ENCODE measurements at places on chromosomes 3 and 15.

GRCh38 chr15:22936577-22937472, 43.3 kb downstream of the CYFIP1 start:
- DNase-seq = no peak

- DNase-seq = no peak
Observed at GRCh38 chr3:72505539-72506405, 342.5 kb downstream of the SHQ1 start.

GRCh38 chr15:70098461-70099166, 897 bp upstream of the TLE3 start:
- DNase-seq = peak; percentile 32

DNA sequence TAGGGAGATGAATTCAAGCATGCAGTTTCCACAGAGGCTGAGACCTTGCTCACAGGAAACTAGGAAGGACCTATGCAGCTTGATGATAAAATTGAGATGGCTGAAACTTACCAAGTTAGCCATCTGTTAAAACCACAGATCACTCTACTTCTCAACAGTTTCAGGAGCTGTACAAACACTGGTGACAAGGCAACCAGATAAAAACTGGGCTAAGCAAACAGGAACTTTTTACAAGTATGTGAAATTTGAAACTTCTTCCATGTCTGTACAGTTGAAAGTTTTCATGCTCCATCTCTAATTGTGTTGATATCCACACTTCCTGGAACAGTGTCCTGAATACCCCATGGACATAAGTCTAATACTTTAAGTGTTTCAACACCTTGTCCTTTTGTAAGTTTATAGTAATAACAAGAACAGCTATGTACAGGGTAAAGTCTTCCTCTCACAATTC, 78.2 kb downstream of the FAIM start:
- DNase-seq = no peak

DNA sequence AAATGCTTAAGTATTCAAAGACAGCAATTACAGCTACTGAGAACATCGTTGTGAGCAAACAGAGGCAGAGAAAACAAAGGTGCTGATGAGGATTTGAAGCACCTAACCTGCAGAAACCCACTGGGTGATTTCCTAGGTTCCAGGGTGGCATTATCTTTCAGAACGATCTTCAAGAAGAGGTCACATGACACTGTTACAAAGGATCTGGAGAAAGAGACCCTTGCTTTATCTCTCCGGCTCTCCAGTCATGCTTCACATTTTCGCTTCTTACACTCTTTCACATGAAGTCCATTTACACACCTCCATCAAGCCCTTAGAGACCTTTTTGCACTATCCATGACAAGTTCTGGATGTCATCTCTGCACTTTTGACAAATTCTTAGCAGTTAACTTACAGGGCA, 70.8 kb downstream of the GOLGA8B start:
- no peak for DNase-seq

- no peak for DNase-seq
Observed at GRCh38 chr15:94674296-94674695, 442.9 kb downstream of the MCTP2 start.

GRCh38 chr3:105847452-105847851, 21.4 kb downstream of the CBLB start:
- DNase-seq = no peak

DNA sequence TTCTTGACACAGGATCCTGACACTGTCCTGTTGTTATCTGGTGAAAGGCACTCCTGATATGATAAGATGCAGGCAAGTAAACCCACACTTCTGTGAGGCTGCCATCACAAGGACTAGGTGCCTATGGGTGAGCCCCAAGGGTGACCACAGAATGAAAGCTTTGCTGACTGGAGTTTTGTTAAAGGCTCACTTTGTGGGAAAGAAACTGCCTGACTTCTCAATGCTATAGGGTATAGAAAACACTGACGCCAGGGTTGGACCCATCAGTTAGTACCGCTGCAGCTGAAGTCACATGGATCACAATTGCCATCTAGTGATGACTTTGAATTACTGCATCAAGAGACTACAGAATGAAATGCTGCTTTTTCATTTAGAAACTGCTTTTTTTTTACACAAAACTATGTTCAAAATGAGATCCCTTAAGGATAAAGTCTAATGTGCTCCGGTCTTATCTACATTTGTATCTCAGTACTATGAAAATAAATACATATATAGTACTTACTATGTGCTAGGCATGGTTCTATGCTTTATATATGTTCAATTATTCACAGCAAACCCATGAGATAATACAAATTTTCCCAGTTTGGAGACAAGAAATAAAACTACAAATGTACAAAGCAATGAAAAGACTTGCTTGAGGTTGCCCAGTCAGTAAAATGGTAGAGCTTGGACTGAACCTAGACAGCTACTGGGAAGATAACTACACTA, 64.2 kb upstream of the CMSS1 start:
- DNase-seq = no peak

DNA sequence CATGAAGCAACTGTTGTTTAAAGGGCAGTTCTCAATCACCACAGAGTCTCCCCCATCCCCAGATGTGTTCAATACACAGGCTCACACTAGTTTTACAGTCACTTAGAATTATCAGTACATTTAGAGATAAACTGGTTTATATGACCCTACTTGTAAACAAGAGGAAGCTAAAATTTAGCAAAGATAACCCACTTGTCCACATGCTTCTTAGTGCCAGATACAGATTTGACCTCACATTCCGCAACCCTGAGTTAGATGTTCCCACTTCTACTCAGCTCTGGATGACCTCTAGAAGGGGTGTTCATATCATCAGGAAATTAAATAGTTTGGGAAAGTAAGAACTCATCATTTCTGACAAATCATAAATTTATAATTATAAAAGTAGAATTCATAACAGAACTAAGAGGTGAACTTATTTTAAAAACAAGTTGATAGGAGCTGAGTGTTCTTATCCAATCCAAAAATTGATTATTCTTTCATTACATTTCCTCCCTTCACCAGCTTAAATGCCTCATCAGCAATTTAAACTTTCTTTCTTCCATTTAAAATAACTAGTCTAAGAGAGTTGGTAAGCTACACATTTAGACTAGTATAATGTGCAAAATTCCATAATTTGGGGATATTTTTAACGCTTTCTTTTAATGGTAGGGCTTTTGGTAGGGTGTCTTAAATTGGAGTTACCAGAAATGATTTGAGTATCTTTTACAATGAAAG, 131.2 kb downstream of the FBN1 start:
- DNase-seq = no peak

DNA sequence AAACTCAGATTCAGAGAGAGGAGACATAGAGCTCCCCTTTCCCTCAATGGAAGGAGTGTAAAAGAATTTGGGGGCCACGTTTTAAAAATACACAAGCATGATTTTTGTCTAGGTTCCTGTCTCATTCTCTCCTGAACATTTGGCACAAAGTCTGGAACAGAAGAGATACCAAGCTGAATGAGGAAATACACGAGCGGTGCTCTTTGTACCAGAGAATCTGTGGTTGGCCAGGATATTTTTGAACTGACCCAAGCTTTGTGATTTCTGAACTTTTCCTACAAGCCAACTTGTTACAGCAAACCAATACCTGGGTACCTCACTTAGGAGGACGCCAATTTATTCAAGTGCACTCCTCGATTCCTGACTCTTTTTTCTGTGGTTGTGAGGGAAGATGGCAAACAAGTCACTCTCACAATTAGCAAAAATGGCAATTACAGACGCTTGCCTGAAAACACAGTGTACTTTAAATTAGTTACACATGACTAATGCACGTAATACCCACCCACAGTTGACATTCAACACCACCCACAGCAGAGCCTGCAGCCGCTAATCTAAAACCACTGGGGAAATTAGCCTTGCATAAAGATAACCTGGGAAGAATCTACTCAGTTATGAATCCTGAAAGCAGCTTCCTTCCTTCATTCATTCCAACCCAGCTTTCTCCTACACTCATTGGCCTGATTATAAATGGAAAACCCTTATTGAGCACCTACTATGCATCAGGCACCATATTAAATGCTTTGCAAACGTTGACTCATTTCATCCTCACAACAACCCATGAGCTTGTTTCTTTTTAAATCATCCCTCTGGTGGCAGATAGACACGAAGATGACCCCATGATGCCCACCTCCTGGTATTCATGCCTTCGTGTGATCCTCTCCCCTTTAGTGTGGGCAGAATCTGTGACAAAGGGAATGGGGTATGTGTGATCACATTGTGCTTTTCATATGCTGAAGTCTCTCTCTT, 293.5 kb downstream of the KBTBD8 start:
- no peak for DNase-seq

- no peak for DNase-seq
Observed at GRCh38 chr3:160635213-160635612, 41.7 kb upstream of the ARL14 start.

DNA sequence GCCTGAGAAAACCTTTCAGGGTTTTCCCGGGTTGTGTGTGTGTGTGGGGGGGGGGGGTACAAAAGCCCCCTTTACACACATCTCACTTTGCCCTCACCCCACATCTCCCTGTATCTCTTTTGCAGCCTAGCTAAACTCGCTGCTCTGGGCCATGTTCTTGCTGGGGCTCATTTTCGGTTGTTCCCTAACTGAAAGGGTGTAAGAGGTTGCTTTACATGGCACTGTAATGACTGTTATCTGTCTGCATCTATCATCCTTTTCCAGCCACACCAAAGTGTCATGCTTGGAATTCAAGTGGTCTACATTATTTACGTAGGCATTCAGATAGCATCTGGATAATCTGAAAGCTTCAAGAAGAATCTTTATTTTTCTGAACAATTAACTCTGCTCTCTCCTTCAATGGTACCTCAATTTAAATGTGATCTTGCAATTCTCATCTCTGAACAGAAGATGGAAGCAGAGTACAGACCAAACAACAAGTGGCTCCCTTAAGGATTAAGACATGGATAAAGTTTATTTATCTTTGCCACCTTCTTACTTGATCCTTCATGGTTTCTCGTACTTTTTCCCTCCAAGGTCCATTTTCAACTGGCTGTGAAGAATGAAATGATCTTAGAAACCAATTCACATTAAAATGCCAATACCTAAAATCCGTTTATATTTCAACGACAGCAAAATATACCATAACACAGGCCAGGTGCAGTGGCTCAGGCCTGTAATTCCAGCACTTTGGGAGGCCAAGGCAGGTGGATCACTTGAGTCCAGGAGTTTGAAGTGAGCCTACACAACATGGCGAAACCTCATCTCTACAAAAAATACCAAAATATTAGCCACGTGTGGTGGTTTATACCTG, 34.9 kb downstream of the DCLK3 start:
- no peak for DNase-seq

- no peak for DNase-seq
Observed at GRCh38 chr15:73716417-73716816, 32.2 kb downstream of the CD276 start.

GRCh38 chr3:112651516-112651915, 10.6 kb upstream of the CCDC80 start:
- DNase-seq = no peak
